Activated B cell treated with CpG ODN at 0.5 μM for 24 hours (primary cell): ENCODE measurements at places on chromosomes 3 and 15. TPM values are rescaled to one million over a fixed set of nuclear protein-coding genes. Genes with fewer than 3 reads are reported as not detected.
A peak's percentile ranks its signal among the peaks of the same experiment; 100 is the strongest.

The DAZL gene
- total RNA-seq = not detected in 2 replicates

DNA sequence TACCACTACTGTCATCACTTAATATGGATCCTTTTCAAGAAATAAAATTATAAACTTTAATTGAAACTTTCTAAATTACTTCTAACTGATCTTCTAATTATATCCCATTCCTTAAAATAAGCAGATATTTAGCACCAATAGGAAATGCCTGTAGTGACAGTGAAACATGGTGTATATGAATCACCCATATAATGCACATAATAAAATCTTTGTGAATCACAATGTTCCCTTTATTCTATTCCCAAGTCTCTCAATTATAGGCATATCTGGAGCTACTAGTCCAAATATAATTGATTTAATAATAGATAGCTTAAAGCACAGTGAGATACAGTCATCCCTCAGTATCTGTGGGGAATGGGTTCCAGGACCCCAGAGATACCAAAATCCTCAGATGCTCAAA lies 490.3 kb downstream of the NLGN1 start:
- no peak overlapping the region for H3K4me3 ChIP-seq
- DNase-seq = no peak
- no peak overlapping the region for H3K27ac ChIP-seq
- no peaks in the 10 kb centered on the region for H3K27me3 ChIP-seq
- no peaks in the 10 kb centered on the region for H3K36me3 ChIP-seq

- H3K4me3 ChIP-seq = peak overlapping the region; percentile 24
- peaks cover 35% of the 10 kb centered on the region for H3K27me3 ChIP-seq
- no peaks in the 10 kb centered on the region for H3K36me3 ChIP-seq
- H3K4me1 ChIP-seq = peaks cover 26% of the 10 kb centered on the region
- no peak overlapping the region for H3K27ac ChIP-seq
Measured at GRCh38 chr15:65336493-65337435, 32.3 kb downstream of the RNU5B-1 start.

The MAGEL2 gene
- not detected in 2 replicates for total RNA-seq

DNA sequence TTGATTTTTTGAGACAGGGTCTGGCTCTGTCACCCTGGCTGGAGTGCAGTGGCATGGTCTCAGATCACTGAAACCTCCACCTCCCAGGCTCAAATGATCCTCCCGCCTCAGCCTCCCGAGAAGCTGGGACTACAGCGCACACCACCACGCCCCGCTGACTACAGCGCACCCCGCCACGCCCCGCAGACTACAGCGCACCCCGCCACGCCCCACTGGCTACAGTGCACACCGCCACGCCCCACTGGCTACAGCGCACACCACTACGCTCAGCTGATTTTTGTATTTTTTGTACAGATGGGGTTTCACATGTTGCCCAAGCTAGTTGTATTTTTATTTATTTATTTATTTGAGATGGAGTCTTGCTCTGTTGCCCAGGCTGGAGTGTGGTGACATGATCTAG lies 35.6 kb downstream of the SLC51A start:
- no peak overlapping the region for H3K27ac ChIP-seq
- H3K4me3 ChIP-seq = no peak overlapping the region
- H3K4me1 ChIP-seq = peaks cover 8% of the 10 kb centered on the region
- no peak for DNase-seq

- H3K4me3 ChIP-seq = no peak overlapping the region
- no peaks in the 10 kb centered on the region for H3K4me1 ChIP-seq
- H3K27me3 ChIP-seq = no peaks in the 10 kb centered on the region
- H3K27ac ChIP-seq = no peak overlapping the region
- no peak for DNase-seq
Measured at GRCh38 chr3:53137835-53138446, 7.7 kb upstream of the RFT1 start.

DNA sequence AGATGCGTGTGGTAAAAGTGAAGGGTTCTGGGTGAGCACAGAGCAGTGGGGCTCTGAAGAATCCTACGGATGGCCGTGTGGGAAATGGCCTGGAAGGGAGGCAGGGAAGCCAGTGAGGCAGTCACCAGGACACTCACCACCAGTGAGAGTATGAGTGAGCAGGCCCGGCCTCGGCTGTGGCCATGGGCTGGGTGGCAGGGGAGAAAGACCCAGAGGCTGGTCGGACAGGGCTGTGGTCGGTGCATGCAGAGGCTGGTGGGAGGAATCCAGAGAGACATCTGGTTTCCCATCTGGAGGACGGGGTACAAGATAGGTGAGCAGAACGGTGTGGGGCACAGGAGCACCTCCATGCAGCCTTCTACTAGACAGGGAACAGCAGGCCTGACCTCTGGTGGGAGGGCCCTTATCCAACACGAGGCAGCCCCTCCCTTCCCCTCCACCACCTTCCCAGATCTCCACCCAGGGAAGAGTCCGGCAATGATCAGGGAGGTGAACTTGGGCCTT lies 10.1 kb downstream of the PCSK6 start:
- DNase-seq = no peak
- H3K4me3 ChIP-seq = no peak overlapping the region
- H3K36me3 ChIP-seq = no peaks in the 10 kb centered on the region
- peaks cover 12% of the 10 kb centered on the region for H3K27me3 ChIP-seq

The GRK7 gene
- not detected in 2 replicates for total RNA-seq

The MEX3B gene
- 0.12 and 0.31 TPM in 2 replicates for total RNA-seq

DNA sequence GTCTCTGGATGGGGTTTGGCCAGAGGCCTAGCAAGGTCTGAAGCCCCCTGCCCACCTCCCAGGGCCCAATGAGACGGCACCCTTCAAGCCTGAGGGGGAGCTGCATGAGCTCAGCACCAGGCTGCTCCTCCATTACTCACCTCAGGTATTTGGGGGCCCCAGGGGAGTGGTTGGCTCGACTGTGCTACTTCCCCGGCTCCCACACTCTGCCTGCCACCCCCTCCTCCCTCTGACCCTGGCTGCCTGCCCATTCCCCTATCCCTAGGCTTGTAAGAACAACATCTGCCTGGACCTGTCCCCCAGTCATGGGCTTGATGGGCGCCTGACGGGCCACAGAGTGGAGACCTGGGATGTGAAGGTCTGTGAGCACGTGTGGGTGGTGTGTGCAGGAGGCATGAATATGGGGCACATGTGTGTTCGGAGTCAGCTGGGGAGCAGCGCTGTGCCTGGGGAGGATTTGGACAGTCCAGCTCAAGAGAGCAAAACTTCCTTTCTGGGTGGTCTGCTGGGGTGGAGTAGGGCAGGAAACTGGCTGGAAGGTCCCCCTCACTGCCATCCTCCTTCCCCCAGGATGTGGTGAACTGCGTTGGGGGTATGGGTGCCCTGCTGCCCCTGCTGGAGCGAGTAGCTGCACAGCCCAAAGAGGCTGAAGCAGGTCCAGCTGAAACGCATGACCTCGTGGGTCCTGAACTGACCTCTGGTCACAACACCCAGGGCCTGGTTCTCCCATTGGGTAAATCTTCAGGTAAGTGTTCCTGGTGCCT lies 17.4 kb downstream of the NBEAL2 start:
- H3K4me1 ChIP-seq = peaks cover 10% of the 10 kb centered on the region
- DNase-seq = no peak
- peaks cover 47% of the 10 kb centered on the region for H3K36me3 ChIP-seq
- H3K27ac ChIP-seq = peak overlapping the region; percentile 59

GRCh38 chr15:100565591-100565990 lies 36.4 kb downstream of the LINS1 start:
- no peak overlapping the region for H3K4me3 ChIP-seq
- peaks cover 27% of the 10 kb centered on the region for H3K36me3 ChIP-seq
- H3K4me1 ChIP-seq = no peaks in the 10 kb centered on the region
- no peaks in the 10 kb centered on the region for H3K27me3 ChIP-seq
- H3K27ac ChIP-seq = no peak overlapping the region

- no peaks in the 10 kb centered on the region for H3K36me3 ChIP-seq
- no peak overlapping the region for H3K27ac ChIP-seq
- no peaks in the 10 kb centered on the region for H3K4me1 ChIP-seq
- H3K27me3 ChIP-seq = no peaks in the 10 kb centered on the region
- no peak overlapping the region for H3K4me3 ChIP-seq
Measured at GRCh38 chr3:60339304-60339703, 911.9 kb downstream of the FHIT start.

GRCh38 chr15:70158309-70159000 lies 60.7 kb upstream of the TLE3 start:
- H3K36me3 ChIP-seq = no peaks in the 10 kb centered on the region
- peaks cover 15% of the 10 kb centered on the region for H3K27me3 ChIP-seq
- no peak overlapping the region for H3K27ac ChIP-seq
- H3K4me3 ChIP-seq = no peak overlapping the region

The CPN2 gene
- total RNA-seq = not detected in 2 replicates

- DNase-seq = no peak
- peaks cover 3% of the 10 kb centered on the region for H3K27me3 ChIP-seq
- H3K27ac ChIP-seq = no peak overlapping the region
- H3K4me3 ChIP-seq = no peak overlapping the region
- H3K36me3 ChIP-seq = no peaks in the 10 kb centered on the region
Measured at GRCh38 chr3:171871392-171872274, 28.5 kb downstream of the TMEM212 start.

DNA sequence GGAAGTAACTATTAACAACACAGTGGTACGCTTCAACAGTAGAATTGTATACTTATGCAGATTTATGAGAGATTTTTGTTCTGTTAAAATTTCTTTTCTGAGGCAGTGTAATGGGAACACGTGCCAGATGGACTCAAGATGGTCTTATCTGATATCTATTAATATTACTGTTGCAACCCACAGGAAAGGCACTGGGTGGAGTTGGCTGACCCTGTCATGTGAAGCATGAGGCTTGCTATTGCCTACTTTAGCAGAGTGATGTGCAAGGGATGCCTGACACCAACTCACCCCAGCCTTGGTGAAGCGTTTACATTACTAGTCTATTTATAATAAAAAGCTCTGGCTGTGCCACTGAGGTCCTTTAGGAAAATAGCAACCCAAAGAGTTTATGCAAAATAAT lies 19.8 kb upstream of the ARNT2 start:
- H3K4me1 ChIP-seq = no peaks in the 10 kb centered on the region
- DNase-seq = no peak
- no peak overlapping the region for H3K27ac ChIP-seq
- H3K36me3 ChIP-seq = no peaks in the 10 kb centered on the region
- peaks cover 19% of the 10 kb centered on the region for H3K27me3 ChIP-seq

- H3K4me1 ChIP-seq = peaks cover 2% of the 10 kb centered on the region
- H3K4me3 ChIP-seq = no peak overlapping the region
- no peaks in the 10 kb centered on the region for H3K36me3 ChIP-seq
- H3K27ac ChIP-seq = no peak overlapping the region
- DNase-seq = no peak
Measured at GRCh38 chr3:149231871-149232270, 10.2 kb upstream of the CP start.

DNA sequence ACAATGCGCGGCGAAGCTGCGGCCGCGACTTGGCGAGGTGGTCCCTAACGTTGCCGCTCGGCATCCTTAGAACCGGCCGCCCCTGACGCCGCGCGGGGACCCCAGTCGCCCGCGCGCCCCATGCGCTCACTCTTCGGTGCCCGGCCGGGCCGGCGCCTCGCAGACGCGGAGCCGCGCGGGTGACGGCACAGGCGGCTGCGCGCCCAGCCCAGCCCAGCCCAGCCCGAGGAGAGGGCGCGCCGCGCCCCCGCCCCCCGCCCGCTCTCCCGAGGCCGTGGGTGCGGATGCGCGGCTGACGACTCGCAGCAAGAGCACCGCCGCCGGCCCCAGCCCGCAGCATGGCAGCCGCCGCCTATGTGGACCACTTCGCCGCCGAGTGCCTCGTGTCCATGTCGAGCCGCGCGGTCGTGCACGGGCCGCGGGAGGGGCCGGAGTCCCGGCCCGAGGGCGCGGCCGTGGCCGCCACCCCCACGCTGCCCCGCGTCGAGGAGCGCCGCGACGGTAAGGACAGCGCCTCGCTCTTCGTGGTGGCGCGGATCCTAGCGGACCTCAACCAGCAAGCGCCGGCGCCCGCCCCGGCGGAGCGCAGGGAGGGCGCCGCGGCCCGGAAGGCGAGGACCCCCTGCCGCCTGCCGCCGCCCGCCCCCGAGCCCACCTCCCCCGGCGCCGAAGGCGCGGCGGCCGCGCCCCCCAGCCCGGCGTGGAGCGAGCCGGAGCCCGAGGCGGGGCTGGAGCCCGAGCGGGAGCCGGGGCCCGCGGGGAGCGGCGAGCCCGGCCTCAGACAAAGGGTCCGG lies 437 bp downstream of the KLF13 start:
- no peak overlapping the region for H3K27ac ChIP-seq
- H3K36me3 ChIP-seq = peaks cover 25% of the 10 kb centered on the region
- peaks cover 66% of the 10 kb centered on the region for H3K4me1 ChIP-seq
- no peaks in the 10 kb centered on the region for H3K27me3 ChIP-seq
- peak overlapping the region; percentile 73 for H3K4me3 ChIP-seq
- no peak for DNase-seq

DNA sequence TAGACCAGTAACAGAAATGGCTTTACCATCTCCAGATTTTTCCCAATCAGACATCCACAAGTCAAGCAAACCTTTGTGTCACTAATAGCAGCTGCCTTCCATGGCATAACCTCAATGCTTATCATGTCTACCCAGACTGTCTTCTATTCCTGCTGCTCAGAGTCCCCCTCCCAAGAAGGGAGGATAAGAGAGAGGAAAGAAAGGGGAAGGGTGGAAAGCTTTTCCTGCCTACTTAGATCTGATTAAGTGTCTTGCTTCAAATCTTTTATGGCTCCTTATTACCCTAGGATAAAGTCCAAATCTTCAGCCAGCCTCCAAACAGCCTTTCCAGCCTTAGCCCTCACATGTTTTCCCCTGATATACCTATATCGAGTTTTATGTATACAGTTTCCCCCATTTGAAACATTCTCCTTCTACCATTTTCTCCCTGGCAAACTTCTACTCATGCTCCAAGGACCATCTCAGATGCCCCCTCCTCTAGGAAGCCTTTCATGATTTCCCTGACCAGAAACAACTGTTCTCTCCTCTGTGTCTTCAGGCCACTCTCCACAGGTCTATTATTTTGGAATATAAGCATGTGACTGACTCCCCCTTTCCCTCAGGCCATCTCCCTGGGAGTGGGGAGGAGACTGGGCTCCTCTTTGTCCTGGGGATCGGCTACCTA lies 7.9 kb upstream of the SSUH2 start:
- H3K4me1 ChIP-seq = peaks cover 4% of the 10 kb centered on the region
- no peak overlapping the region for H3K27ac ChIP-seq
- peaks cover 5% of the 10 kb centered on the region for H3K27me3 ChIP-seq
- DNase-seq = no peak
- no peak overlapping the region for H3K4me3 ChIP-seq
- H3K36me3 ChIP-seq = no peaks in the 10 kb centered on the region

DNA sequence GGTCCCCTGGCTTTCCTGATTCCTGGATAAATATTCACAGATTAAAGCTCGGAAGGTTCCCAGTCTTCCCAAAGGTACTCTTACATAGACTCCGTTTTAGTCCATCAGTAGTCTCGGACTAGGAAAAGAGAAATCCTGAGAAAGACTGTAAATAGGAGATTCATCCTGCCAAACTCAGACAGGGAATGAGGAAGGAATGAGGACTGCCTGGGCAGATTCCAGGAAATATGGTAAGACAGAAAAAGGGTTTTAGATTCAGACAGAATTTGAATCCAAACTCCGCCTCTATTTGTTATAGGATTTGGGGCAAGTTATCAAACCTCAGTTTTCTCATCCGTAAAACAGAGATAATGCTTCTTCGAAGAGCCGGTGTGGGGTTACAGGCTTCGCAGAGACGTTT lies 77.8 kb upstream of the VGLL4 start:
- H3K27ac ChIP-seq = no peak overlapping the region
- no peaks in the 10 kb centered on the region for H3K27me3 ChIP-seq
- H3K4me1 ChIP-seq = peaks cover 23% of the 10 kb centered on the region
- H3K4me3 ChIP-seq = no peak overlapping the region
- DNase-seq = no peak

- DNase-seq = no peak
- no peak overlapping the region for H3K27ac ChIP-seq
- H3K27me3 ChIP-seq = peaks cover 4% of the 10 kb centered on the region
- H3K36me3 ChIP-seq = no peaks in the 10 kb centered on the region
- no peak overlapping the region for H3K4me3 ChIP-seq
Measured at GRCh38 chr3:137792626-137793271, 28.6 kb downstream of the SOX14 start.
